NCI-H69 (cell line): ENCODE measurements at places on chromosomes 3 and 15.
A peak's percentile ranks its signal among the peaks of the same experiment; 100 is the strongest.

- DNase-seq = peak; percentile 82
Observed at GRCh38 chr15:69090197-69090948, 70.1 kb upstream of the GLCE start.

- DNase-seq = no peak
Observed at GRCh38 chr3:38173834-38174418, 8.6 kb downstream of the OXSR1 start.

DNA sequence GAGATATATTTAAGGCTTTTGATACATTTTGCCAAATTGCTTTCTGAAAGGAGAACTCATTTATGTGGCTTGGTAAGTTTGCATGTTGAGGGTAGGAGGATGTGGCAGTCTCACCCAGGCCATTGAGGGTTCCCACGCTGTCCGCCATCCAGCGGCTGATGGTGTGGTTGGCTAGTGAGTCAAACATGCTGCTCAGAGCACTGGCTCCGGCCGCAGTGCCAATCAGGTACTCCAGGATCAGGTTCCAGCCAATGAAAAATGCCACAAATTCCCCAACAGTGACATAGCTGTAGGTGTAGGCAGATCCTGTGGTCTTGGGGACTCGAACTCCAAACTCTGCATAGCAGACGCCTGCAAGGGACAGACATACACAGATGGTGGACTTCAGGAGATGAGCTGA lies 82.3 kb downstream of the CLDN11 start:
- DNase-seq = no peak

GRCh38 chr15:44545913-44546802 lies 9.2 kb downstream of the EIF3J start:
- peak; percentile 37 for DNase-seq

- DNase-seq = no peak
Observed at GRCh38 chr3:38805765-38806386, 10.1 kb downstream of the SCN10A start.

DNA sequence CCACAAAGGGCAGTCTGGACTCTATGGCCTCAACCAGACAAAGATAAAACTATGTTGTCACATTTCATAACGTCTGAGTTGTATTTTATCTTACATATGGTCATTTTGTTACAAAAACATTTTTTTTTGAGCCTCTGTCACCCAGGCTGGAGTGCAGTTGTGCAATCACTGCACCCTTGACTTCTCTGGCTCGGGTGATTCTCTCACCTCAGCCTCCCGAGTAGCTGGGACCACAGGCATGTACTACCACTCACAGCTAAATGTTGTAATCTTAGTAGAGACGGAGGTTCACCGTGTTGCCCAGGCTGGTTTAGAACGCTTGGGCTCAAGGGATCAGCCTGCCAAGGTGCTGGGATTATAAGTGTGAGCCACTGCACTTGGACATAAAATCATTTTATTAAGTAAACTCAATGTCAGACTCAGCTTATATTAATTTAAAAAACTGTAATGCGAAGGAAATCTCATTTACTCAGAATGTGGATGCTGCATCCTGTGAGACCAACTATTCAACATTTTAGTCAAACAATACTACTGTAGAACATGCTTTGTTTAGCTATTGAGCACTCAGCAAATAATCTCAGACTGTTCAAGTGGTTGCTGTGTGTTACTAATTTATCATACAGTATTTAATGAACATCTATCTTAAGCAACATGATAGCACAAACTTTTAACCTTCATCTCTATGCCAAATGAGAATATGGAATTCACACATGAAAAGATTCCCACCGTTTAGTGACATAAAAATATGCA lies 209.2 kb downstream of the TBL1XR1 start:
- no peak for DNase-seq

DNA sequence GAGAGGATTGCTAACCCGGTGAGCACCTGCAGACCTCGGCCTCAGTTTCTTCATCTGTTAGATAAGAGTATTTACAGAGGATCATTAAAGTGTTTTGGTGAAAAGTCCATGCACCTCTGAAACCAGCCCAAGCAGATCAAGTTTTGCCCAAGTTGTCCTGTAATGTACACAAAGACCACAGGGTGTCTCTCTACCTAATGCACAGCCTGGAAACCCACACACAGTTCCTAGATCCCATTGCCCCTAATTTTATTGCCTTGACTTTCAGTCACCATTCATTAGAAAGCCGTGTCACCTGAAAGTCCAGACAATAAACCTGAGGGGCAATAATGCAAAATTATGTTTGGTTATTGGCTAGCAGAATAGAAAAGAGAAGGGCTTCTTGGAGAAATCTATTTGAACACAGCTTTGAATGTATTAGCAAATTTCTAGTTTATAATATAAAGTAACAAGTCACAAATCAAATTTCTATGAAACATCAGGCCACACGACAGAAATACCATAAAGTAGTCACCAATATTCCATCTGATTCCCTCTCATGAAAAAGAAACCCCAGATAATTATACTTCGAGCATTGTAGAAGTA lies 161.3 kb upstream of the SLC2A2 start:
- DNase-seq = peak; percentile 38

DNA sequence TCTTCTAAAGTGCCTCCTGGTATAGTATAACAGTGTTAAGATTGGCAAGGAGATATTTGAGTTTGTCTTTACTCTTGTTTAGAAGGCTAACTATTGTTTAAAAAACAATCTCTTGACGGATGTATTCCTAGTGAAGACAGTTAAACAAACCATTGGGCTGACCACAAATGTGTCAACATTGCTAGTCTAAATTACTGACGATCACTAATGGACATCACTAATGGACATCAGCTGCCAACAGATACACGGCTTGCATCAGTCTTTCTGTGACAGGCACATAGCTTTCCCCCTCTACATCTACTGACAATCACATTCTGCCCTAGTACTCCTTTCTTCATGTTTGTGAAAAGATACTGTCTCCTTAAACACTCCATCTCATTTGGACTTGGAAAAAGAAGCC lies 57.1 kb upstream of the ETV5 start:
- DNase-seq = no peak

DNA sequence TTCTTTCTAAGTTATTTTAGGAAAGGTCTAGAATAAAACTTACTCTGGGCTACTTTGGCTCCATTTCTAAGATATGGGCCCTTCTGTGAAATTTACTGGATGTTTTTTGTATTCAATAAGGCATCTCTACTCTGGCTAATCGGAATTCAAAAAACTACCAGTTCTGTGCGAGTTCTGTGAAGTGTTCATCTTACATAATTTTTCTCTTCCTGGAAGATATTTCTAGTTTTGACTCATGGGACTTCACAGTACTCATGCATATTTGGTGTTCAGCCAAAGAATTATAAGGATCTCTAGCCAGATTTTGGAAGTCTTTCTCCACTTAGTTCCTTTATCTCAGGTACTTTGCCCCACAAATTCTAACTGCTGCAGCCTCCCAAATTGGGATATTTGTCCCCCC lies 46.4 kb upstream of the MBNL1 start:
- DNase-seq = no peak

DNA sequence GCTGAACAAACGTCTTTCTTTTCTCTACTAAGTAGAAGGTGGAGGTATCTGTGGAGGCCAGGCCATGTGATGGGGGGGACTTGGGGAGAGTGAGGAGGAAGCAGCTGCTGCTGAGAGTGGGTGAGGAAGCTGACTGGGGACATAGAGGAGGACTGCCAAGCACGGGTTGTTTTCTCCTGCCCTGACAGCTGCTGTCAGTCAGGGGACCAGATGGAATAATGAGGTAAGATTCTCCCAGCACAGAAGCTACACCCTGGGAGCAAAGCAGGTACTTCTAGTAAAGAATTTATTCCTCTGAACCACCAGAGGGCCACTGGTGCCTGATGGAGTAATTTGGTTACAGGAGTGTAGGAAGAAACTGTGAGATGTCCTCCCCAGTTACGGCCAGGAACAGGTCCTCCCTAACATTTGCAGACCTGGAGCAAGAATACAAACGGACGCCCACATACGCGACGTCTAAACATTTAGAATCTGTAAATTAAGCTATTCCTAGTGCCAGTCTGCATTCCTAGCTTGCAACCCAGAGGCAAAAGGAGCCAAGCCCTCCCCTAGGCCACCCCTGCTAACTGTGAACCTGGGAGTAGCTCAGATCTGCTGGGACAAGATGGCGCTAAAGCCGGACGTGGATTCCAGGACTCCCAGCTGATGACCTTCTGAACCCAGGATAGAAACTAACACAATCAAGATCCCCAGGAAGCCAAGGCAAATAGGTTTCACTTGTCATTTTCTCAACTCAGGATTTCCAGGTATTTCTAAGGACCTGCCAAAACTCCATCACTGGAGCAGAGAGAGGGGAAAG lies 14.8 kb downstream of the CRYGS start:
- DNase-seq = no peak

GRCh38 chr15:83843471-83843871 lies 189.5 kb downstream of the ADAMTSL3 start:
- no peak for DNase-seq

DNA sequence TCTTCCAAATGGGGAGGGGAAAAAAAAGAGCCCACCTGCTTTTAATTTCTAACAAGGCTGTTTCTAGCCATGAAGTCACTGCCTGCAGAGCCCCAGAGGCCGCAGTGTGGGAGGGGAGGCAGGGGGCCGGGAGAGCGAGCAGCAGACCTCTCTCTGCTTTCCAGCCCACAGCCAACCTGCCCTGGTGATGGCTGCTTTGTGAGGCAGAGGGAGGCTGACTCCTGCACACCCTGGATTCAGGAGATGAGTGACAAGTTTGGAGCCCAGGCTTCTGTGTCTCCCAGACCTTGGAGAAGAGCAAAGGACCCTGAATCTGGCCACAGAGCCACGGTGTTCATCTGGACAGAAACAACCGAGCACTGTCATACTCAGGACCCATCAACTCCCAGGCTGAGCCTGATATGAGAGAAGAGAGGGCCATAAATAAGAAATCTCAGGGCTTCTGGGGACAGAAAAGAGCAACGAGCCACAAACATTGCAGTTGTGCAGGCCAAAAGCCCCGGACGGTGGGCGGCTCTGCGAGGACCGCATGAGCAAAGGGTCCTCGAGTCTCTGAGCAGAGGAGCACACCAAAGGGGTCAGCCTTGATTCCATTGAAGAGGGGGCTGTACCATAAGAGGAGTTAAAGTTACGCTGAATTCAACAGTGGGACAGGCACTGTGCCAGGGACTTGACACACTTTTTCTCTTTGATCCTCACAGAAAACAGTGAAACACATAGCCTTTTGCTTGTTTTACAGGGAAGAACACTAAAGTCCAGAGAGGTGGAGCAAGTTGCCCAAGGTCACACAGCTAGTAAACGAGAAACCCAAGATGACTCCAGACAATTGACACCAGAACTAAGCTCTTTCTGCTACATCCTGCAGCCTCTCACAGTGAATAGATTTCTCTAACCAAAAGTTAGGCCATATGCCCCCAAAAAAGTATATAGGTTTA lies 97.2 kb downstream of the SEMA5B start:
- no peak for DNase-seq

DNA sequence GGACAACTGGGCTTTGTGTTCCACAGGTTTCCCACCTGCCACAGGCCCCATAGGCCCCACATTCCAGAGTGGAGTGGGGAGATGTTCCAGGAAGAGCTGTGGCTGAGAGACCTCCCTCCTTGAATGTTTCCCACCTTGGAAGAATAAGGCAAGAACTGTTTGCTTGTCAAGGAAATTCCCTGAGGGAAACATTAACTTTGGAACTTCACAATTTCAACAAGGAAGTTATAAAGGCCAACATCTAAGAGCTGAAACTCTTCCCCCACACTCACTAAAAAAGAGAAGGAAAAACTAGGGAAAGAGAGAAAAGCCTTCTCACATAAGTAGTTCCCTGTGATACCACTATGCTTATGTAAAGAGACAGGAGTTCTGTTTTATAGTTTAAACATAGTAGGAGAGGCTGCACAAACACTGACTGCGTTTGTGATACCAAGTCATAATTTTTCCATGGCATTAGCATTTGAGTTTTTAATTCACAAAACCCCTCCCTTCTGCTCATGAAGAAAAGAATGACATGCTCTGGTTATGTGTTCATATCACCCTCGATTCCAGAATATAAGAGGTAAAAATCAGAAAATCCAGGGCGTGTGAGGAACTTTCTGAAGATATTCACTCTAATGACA lies 39.8 kb upstream of the SPRED1 start:
- no peak for DNase-seq

GRCh38 chr3:128190501-128190900 lies 37.2 kb downstream of the EEFSEC start:
- DNase-seq = no peak

- no peak for DNase-seq
Observed at GRCh38 chr3:101687142-101687931, 819 bp upstream of the RPL24 start.

- DNase-seq = no peak
Observed at GRCh38 chr15:62868507-62868906, 174.0 kb upstream of the TPM1 start.

DNA sequence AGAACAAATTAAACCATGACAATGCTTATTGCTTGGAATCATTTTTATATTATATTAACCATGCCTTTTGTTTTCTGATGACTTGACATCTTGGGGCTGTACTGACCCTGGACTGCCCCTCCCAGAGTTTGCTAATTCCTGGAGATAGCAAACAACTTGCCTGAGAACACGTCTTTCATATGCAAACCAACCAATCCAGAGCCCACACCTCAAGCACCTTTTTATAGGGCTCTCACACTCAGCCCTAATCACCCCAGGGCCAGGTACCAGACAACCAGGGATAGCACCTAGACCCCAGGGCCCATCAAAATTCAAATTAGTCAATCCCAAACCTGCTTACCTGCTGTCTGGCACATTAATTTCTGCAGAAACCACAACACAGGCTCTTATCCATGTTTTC lies 36.9 kb downstream of the MRPS11 start:
- DNase-seq = no peak

GRCh38 chr3:176856721-176857120 lies 340.6 kb downstream of the TBL1XR1 start:
- DNase-seq = no peak

DNA sequence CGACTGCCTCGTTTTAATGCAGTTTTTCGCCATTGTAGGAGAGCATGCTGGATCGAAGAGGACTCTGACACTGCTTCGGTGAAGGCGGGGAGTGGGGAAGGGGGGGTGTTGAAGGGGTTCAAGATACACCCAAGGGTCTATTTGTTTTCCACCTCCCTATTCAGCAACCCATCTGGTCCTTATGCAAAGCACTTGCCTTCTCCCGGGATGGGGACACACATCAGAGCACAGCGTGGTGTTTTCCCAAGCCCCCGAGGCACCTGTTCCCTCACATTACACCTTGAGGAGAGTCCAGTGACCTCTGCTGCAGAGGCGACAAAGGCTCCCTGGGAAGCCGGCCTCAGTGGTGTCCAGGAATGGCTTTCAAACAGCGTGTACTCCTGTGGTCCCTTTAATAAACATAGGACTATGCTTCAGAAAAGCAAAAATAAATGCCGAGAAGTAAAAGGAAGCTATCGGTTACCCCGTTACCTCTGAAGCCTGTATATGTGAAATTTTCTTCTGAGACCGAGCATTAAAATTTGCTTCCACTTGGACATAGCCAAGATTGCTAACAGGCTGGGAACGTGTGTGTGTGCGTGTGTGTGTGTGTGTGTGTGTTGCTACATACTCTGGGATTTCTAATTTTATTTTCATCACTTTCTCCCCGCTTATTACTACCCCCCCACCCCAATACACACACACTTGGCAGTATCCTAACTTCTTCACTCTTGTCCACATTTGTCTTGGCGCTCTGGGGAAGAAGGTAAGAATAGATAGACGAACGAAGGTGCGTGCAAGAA lies 53.2 kb downstream of the CCDC54 start:
- DNase-seq = no peak

- DNase-seq = no peak
Observed at GRCh38 chr3:97910931-97911351, 61.3 kb downstream of the RIOX2 start.
